Pulmonary artery endothelial cell (primary cell): ENCODE measurements at places on chromosomes 3 and 15. TPM values are rescaled to one million over a fixed set of nuclear protein-coding genes. Genes with fewer than 3 reads are reported as not detected.

Gene SCG5
- 0.74 and 0.92 TPM in 2 replicates for total RNA-seq

Gene GRIP2
- total RNA-seq, result 0.04 TPM in 1 of 2 replicates, not detected in the other

Gene GOLGA8O
- 0.20 and 0.53 TPM in 2 replicates for total RNA-seq

Gene GOLGA8J
- 0.11 TPM in 1 of 2 replicates, not detected in the other for total RNA-seq

Gene CCR5
- total RNA-seq, result not detected in 2 replicates

Gene C3orf22
- not detected in 2 replicates for total RNA-seq

Gene NAALADL2
- total RNA-seq, result 1.8 and 3.4 TPM in 2 replicates

Gene XPC
- total RNA-seq, result 44.0 and 45.8 TPM in 2 replicates

Gene NANOGP8
- total RNA-seq, result not detected in 2 replicates

Gene RASGRP1
- 0.04 and 0.20 TPM in 2 replicates for total RNA-seq

Gene CHRD
- total RNA-seq, result 0.11 and 0.20 TPM in 2 replicates

Gene MGA
- total RNA-seq, result 26.6 and 46.2 TPM in 2 replicates

Gene CCNDBP1
- 72.9 and 74.8 TPM in 2 replicates for total RNA-seq

Gene MESP2
- 0.14 TPM in 1 of 2 replicates, not detected in the other for total RNA-seq

Gene FGF7
- 0.14 TPM in 1 of 2 replicates, not detected in the other for total RNA-seq

Gene FAM81A
- 0.07 and 0.18 TPM in 2 replicates for total RNA-seq

Gene CEMIP
- total RNA-seq, result 0.11 and 0.13 TPM in 2 replicates

Gene VGLL3
- 0.13 and 5.0 TPM in 2 replicates for total RNA-seq

Gene LINGO1
- 0.04 TPM in 1 of 2 replicates, not detected in the other for total RNA-seq

Gene LRRIQ4
- 0.07 TPM in 1 of 2 replicates, not detected in the other for total RNA-seq

Gene TLR9
- total RNA-seq, result 0.04 TPM in 1 of 2 replicates, not detected in the other

Gene TTLL13
- total RNA-seq, result 0.04 TPM in 1 of 2 replicates, not detected in the other

Gene ALCAM
- 88.3 and 129 TPM in 2 replicates for total RNA-seq

Gene PLA1A
- total RNA-seq, result 0.28 and 0.92 TPM in 2 replicates

Gene SLC22A14
- under 0.01 and 0.14 TPM in 2 replicates for total RNA-seq

Gene SLC24A5
- total RNA-seq, result not detected in 2 replicates

Gene SERPINI2
- not detected in 2 replicates for total RNA-seq

Gene ANKRD34C
- total RNA-seq, result not detected in 2 replicates

Gene C2CD4A
- total RNA-seq, result 0.74 and 3.2 TPM in 2 replicates

Gene LRRC34
- 2.2 and 2.4 TPM in 2 replicates for total RNA-seq

Gene HOMER2
- 0.40 and 0.46 TPM in 2 replicates for total RNA-seq

Gene NOX5
- total RNA-seq, result under 0.01 TPM in 1 of 2 replicates, not detected in the other

Gene CAMKV
- under 0.01 and 0.04 TPM in 2 replicates for total RNA-seq

Gene IMPG2
- 0.33 and 0.78 TPM in 2 replicates for total RNA-seq

Gene FETUB
- not detected in 2 replicates for total RNA-seq

Gene PSTPIP1
- total RNA-seq, result 1.0 and 3.2 TPM in 2 replicates

Gene LRRC57
- total RNA-seq, result 16.0 and 21.1 TPM in 2 replicates

Gene NFKBIZ
- 16.5 and 22.4 TPM in 2 replicates for total RNA-seq

Gene CGNL1
- 43.8 and 50.1 TPM in 2 replicates for total RNA-seq

Gene EPHB1
- total RNA-seq, result 0.33 and 0.78 TPM in 2 replicates

Gene CHL1
- not detected in 2 replicates for total RNA-seq

Gene WDR49
- 0.07 and 0.20 TPM in 2 replicates for total RNA-seq

Gene SPTBN5
- total RNA-seq, result 3.6 and 12.0 TPM in 2 replicates

Gene GOLGA8G
- total RNA-seq, result not detected in 2 replicates

Gene FAM240A
- total RNA-seq, result not detected in 2 replicates

Gene PTX3
- 1,084 and 1,117 TPM in 2 replicates for total RNA-seq
